ENCODE measurements at places on chromosomes 3 and 15.
A peak's percentile ranks its signal among the peaks of the same experiment; 100 is the strongest.

DNA sequence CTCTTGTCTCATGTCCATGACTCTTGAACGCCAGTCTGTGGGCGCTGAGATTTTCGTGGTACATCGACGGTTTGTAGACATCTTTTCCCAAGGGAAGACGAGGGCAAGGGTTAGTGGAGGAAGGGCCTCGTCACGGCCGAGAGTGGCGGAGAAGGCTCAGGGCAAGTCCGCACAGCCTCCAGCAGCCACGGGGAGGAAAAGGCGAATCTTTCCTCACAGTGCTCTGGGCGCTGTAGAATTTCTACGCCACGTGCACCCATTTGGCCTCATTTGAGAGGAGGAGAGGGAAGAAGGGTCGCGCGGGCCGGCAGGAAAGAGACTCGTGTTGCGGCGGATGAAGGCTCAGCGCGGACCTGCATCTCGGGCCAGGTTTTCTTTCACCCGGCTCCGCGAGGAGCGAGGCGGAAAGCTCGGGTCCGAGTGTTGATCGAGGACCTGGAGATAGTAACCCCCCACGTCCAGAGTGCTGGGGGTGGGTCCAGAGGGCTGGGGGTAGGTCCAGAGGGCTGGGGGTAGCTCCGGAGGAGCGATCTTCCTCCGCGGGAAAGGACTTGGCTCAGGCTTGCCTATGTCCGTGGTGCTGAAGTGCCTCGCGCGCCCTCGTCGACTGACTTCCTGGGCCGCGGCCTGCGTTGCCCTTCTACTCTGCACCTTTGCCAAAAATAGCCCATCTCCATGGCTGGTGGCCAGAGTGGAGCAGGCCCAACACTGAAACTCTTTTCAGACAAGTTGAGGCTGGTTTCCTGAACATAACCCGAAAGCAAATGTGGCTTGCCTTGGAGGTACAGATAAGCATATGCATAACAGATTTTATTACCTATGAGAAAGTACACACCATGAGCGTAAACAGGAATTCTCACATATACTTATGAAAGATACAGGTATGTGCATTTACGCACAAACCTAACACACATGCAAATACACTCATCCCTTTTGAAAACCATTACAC, 1.1 kb downstream of the SLC35G2 start:
- DNase-seq: peak; percentile 82

DNA sequence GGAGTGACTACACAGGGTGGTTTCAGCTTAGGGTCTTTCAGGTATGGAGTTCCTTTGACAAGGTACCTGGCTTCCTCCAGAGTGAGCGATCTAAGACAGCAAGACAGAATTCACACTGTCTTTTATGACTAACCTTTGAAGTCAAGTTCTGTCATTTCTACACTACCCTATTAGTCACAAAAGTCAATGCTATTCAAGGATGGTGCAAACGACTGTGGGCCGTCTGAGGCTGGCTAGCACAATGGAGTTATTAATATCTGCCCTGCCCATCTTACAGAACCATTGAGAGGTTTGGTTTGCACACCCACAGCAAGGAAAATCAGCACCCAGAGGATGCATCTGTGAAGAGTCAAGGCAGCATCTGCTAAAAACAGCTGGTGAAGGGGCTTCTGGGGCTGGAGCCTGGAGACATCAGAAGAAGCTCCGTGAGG, 62.9 kb upstream of the XCR1 start:
- DNase-seq: no peak

GRCh38 chr3:149826636-149827035, 13.6 kb downstream of the RNF13 start:
- no peak for DNase-seq

GRCh38 chr15:55775316-55775715, 32.4 kb upstream of the PRTG start:
- no peak for DNase-seq

DNA sequence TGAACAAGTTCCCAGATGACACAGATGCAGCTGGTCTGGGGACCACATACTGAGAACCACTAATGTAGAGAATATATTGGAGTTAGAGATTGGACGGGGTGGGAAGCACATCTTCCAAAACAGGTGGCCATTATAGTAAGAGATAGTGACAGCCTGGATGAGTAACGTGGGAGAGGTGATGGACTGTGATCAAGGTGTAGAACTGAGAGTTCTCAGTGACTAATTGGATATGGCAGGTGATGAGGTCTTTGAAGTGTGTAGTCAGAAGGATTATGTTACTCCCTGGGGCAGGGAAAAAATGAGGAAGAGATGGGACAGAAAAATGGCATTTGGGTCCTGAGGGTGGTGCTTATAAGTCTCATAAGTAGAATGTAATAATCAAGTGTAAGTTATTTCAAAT, 66.6 kb downstream of the KCNMB2 start:
- peak; percentile 98 for DNase-seq

GRCh38 chr15:67865331-67865730, 25.5 kb upstream of the RNU6-1 start:
- DNase-seq: no peak

DNA sequence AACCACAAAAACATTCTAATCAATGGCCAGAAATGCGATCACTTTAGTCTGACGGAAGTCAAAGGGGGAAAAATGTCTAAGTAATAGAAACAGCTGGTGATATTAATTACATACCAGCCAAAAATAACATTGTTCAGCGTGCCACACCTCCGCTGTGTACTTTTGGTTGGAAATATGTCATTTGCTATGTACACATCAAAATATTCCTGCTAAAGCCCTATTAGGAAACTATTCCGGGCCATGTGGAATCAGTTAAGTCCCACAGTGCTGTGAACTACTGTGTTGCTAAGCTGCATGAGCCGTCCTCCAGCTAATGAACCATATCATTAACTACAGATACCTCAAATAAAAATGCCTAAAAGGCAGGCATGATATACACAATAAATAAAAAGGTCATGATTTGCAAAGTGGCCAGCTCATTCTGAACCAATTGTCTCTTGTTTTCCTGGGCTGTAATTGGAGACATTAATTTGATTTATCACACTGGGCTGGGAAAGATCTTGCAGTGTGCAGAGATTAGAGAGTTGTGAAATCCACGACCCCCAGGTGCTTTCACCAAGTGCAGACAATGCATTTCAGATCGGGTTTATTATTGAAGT, 200.5 kb upstream of the LRTM1 start:
- DNase-seq: peak; percentile 68

GRCh38 chr3:114873591-114873990, 273.5 kb downstream of the ZBTB20 start:
- no peak for DNase-seq

DNA sequence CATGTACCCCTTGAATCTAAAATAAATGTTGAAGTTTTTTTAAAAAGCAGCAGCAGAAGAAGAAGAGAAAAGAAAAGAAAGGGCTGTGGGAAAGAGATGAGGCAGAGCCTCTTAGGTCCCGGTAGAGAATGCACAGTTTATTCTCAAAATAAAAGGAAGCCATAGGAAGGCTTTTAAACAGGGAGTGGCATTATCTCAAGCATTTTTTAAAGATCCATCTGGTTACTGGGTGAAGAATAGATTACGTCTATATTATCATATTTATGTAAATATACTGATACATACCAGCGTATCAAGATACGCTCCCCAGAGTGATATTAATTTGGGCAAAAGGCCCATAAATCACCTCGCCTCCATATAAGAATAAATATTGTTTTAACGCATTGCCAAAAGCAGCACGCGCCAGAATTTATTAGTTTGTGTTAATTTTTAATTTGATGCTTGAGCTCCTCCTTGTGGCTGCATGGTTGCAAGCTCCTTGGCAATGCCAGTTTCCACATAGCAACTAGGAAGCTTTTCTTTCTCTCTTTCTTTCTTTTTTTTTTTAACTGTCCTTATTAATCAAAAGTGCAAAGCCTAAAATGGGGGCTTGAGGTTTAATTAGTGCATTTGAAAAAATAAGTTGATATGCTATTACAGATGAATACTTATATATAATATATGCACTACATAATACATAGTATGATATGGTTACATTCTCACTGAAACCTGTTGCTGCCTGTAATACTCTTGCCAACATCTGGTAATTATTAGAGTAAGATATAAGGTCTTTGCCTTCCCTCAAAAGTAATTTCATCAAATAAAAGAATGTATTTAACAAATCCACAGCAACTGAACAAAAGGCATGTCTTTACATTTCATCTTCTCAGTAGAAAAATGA, 242.8 kb upstream of the UBE2E2 start:
- peak; percentile 21 for DNase-seq

GRCh38 chr15:45091161-45091560, 22.8 kb downstream of the DUOX2 start:
- DNase-seq: no peak

GRCh38 chr15:65105038-65105437, 10.0 kb downstream of the UBAP1L start:
- no peak for DNase-seq

- DNase-seq: no peak
Measured at GRCh38 chr3:106403371-106404145, 534.7 kb upstream of the CBLB start.

- no peak for DNase-seq
Measured at GRCh38 chr3:171660188-171660587, 150.1 kb downstream of the PLD1 start.

- no peak for DNase-seq
Measured at GRCh38 chr3:69948246-69948862, 51.2 kb upstream of the SAMMSON start.

- DNase-seq: no peak
Measured at GRCh38 chr3:126364130-126364695, 7.0 kb upstream of the KLF15 start.

- no peak for DNase-seq
Measured at GRCh38 chr3:26838026-26838425, 215.5 kb downstream of the LRRC3B start.

DNA sequence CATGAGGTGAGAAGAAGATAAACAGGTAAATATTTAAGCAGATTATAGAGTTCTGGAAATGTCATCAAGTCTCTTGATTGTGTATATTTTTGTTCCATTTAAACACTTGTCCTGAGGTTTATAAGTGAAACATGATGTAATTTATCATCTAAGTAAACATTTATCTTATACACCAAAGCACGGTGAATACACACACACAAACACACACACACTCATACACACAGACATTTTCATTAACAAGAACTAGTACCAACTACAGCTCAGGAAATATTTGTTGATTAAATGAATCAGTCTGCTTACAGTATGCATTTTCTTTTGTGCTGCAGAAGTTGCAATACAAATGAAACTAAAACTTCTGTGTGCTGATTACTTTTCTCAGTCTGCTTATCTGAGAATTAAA, 357.3 kb downstream of the ZBTB20 start:
- peak; percentile 14 for DNase-seq

DNA sequence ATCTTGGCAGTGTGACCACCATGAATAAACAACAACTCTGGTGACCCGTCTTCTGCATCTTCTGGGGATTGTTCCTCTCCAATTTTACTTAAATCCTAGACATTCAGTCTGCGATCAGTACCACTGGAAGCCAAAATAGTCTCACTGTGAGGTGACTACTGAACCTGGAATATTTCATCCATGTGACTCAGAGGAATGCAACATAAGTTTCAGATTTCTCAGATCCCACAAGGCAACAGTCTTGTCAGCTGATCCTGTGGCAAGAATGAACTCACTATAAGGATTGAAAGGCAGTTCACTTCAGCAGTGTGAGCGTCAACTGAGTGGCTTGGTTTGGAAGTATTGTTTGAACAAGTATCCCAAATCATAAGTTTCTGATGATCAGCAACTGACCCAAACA, 13.2 kb downstream of the NSUN3 start:
- DNase-seq: no peak

- no peak for DNase-seq
Measured at GRCh38 chr3:138799822-138800221, 34.9 kb downstream of the PIK3CB start.

DNA sequence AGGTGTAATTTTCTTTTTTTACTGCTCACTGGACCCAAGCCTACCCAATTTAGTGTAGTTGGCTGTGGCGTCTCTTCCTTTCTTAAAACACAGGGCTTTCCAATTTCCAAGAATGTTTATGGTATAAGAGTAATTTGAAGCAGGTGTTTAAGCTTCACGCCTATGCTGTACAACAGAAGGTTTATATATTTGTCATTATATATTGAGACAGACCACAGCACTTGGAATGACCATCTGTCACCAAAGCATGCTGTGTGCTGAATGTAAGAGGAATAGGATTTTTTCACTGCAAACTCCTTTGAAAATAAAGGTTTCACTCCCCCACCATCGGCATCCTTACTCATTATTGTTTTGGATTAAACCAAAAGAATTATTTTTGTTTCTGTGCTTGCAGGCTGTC, 325.7 kb downstream of the OTOL1 start:
- DNase-seq: no peak

- no peak for DNase-seq
Measured at GRCh38 chr15:101398247-101398646, 91.3 kb downstream of the PCSK6 start.

- DNase-seq: no peak
Measured at GRCh38 chr3:127955728-127956127, 40.7 kb downstream of the KBTBD12 start.

- no peak for DNase-seq
Measured at GRCh38 chr3:12334786-12335185, 45.9 kb downstream of the PPARG start.

DNA sequence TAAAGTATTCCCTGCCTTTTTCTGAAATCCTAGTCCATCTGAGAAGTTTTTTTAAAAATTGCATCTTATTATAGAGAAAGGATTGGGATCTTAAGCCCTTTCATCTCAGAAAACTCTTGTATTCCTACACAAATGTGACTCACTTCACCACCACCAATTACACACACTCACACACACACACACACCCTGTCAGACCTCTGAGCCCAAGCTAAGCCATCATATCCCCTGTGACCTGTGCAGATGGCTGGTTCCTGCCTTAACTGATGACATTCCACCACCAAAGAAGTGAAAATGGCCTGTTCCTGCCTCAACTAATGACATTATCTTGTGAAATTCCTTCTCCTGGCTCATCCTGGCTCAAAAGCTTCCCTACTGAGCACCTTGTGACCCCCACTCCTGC, 1181.9 kb downstream of the ROBO2 start:
- DNase-seq: no peak

DNA sequence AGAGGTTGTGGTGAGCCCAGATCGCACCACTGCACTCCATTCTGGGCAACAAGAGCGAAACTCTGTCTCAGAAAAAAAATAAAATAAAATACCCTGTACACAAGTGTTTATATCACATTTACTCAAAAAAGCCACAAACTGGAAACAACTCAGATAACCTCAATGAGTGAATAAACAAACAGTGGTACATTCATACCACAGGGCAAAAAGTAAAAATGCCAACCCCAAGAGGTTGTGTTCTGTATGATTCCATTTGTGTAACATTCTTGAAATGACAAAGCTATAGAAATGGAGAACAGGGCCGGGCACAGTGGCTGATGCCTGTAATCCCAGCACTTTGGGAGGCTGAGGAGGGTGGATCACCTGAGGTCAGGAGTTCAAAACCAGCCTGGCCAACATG, 12.9 kb downstream of the EDC3 start:
- DNase-seq: no peak

GRCh38 chr3:79986338-79986737, 218.5 kb upstream of the ROBO1 start:
- DNase-seq: no peak

GRCh38 chr3:117734496-117734895, 1024.9 kb downstream of the TUSC7 start:
- DNase-seq: no peak

- no peak for DNase-seq
Measured at GRCh38 chr15:61530769-61531168, 301.7 kb upstream of the RORA start.

GRCh38 chr3:66822186-66823008, 175.7 kb upstream of the KBTBD8 start:
- DNase-seq: peak; percentile 4

GRCh38 chr3:60555686-60556354, 695.4 kb downstream of the FHIT start:
- peak; percentile 65 for DNase-seq
